GM19239 (cell line): ENCODE measurements at places on chromosomes 2 and 18.

DNA sequence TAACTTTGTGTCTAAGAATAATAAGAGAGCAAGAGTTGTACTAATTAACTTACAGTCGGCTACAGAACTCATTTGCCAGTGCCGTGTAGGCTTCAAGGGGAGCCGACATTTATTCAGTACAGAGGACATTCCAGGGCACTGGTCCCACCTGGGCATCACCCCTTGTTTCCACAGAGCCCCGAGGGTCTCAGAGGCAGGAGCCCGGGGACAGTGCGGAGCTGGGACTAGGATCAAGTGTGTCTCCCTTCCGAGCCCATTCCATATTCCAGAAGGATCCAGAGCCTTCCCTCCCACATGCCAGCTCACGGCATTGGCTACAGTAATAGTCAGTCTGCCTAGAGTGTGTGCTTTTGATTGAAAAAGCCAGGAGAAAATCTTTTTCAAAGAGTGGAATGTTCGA is 71.5 kb upstream of the CTDP1 start:
- no peak for DNase-seq

DNA sequence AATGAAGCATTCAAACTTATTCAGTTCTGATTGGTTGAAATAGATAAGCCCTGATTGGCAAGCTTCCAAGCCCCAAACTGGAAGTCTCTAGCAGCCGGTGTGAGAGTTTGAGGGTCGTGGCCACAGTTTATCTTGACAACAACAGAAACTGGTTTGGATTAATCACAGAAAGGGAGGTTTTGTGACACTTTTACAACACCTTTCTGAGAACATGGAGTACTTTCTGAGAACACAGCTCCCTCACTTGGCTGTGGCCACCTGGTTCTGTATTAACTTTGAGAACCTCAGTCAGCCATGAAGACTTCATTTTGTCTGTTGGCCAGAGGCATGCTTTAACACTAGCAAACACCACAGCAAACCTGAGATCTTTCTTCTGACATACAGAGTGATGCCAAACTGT is 280.7 kb upstream of the VWC2L start:
- no peak for DNase-seq

DNA sequence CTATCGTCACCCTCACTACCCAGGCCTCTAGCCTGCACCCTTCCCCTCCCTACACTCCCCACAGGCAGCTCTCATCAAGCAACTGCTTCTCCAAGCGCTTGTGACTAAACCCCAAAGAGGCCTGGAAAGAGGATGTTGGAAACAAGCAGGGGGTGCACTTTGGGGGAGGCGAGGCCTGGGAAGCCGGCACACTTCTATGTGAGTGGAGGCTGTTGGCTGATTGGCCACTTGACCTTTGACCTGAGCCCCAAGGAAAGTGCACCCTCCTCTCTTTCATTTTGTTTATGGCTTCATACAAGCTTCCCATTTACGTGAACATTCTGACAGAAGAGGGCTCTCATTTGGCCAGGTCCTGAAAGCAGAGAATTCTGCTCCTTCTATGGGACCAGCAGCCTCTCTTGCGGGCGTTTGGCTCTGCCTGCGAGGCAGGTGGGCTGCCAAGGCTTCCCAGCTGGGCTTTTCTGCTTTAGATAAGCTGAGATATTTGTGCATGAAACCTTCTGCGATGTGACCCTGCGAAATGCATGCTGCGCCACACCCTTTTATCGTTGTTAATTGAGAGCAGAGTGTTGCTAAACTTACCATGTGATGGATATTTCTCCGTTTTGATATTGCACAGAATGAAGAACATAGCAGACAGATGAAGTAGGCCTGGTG is 134.8 kb upstream of the NCK2 start:
- no peak for DNase-seq

GRCh38 chr2:200455958-200456421 is 53.9 kb downstream of the KCTD18 start:
- no peak for DNase-seq

DNA sequence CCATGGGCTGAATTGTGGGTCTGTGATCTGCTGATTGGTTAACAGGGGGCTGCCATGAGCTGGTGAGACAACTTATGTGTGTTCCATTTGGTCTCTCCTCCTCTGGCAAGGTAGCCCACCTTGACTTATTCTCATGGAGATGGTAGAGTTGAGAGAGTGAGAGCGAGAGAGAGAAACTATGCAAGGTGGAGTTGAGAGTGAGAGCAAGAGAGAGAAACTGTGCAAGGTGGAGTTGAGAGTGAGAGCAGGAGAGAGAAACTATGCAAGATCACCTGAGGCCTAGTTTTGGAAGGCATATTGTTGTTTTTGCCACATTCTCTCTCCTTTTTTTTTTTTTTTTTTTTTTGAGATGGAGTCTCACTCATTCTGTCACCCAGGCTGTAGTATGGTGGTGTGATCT is 155.7 kb downstream of the UBR3 start:
- DNase-seq = no peak

DNA sequence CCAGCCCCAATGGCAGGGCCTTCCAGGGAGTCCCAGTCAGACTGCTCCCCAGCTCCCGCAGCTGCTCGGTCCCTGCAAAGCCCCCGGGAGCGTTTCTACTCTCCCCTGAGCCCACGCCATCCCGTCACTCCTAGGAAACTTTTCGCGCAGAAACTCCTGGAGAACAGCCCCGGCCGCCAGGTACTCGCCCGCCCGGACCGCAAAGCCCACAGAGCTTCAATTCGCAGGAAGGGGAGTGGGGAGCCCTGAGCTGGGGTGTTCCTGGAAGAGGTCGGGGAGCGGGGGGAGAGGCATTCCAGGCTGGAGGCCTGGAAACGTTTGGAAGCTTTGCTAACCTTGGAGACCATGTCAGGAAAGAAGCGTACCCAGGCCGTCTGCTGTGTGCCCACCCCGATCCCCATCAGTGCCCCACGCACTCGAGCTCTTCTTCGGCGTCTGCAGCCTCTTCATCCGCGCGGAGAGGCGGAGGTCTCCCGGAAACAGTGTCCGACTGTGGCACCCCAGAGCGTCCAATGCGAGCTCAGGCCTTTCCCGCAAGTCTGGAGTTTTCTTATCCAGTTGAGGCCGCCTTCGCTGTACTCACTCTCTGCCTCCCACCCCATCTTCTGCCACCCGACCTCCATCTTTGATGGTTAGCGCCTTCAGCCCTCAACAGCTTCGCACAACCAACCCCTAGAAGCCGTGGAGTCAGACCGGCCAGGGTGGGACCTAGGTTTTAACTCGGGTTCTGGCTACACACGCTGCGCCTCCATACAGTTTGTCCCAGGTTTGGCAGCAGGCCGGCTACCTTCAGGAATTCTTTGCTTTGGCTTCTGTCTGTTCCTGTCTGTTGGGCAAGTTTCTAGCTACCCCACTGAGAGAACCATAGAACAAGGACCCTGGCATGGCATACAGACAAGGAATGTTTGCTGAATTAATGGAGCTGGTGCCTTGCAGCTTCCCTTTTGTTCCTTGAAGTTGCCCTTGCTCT is 3.7 kb downstream of the PCGF1 start:
- no peak for DNase-seq

- no peak for DNase-seq
These were observed 19.5 kb upstream of the SOS1 start for GRCh38 chr2:39140322-39140847.
